ENCODE measurements at places on chromosomes 12 and 14. TPM values are rescaled to one million over a fixed set of nuclear protein-coding genes. Genes with fewer than 3 reads are reported as not detected.

GRCh38 chr12:68176257-68176656, 16.7 kb upstream of the IFNG start:
- H3K27ac ChIP-seq: no peak overlapping the region
- no peak overlapping the region for H3K4me3 ChIP-seq
- no peaks in the 10 kb centered on the region for H3K36me3 ChIP-seq
- no peak for DNase-seq

DNA sequence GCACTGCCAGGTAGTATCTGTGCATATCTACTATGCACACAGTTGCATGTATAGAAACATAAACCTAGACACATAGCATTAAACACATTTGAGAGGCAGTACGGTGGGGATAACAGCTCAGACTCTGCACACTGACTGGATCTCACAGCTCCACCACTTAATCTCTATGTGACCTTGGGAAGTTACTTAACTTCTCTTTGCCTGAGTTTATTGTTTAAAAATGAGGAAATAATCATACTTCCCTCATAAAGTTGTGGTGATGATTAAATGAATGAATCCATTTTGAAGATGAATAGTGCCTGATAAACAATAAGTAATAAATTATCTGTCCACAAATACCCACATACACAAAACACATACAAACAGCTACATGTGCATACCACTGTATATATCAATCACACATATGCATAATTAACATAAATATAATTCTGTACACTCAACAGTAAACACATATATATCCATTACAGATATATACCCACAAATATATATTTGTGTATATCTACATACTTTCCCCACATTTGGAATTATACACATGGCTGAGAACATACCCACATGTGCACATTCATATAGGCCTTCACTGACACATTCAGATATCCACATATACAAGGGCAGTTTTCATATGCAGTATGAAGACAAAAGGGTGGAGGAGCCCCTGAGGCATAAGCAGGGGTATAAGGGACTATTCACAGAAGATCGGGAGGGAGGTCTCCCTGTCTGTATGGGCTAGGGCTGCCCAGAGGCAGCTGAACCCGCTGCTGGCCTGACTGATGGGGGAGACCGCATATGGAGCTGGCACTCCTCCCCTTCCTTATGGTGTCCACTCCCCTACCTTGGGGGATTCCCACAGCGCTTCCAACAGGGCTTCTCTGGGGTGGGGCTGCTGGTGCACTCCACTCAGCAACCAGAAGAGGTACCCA, 5.9 kb downstream of the CDH24 start:
- no peak for DNase-seq
- H3K27ac ChIP-seq: no peak overlapping the region
- no peaks in the 10 kb centered on the region for H3K4me1 ChIP-seq
- no peaks in the 10 kb centered on the region for H3K27me3 ChIP-seq

DNA sequence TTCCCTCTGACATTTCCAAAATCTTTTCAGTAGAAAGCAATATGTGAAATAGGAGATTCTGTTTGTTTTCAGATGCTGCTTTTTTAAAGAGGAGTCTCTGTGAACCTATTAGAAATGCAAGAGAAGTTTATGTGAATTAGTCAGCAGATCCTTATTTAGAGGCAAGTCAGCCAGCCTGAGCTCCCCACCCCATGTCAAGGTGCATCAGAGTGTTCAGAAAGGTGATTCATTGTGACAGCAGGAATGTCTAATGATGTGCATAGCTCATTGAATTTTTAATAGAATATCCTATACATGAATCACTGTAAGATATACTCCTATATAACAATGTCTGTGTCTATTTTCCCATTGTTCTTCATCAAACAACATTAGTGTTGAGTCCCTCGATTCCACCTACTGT, 1222.4 kb upstream of the USP15 start:
- H3K4me3 ChIP-seq: no peak overlapping the region
- no peaks in the 10 kb centered on the region for H3K36me3 ChIP-seq
- no peaks in the 10 kb centered on the region for H3K27me3 ChIP-seq
- no peak for DNase-seq

DNA sequence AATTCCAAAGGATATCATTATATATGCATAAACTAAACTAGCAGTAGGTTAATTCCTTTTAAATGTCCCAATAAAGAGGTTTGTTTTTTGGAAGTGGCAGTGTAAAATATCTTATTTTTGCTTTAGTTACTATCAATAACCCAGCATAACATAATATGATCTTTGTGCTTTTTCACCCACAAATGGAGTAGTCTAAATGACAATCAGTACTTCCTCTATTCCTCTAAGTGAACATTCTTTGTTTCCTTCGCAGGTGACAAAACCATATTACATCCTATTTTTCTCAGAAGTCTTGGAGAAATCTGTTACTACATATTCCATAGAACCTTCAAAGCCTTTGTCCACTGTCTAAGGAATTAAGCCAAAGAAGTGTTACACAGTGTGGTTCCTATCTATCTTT, 62.5 kb downstream of the MED13L start:
- H3K4me3 ChIP-seq: no peak overlapping the region
- no peaks in the 10 kb centered on the region for H3K27me3 ChIP-seq
- no peak for DNase-seq
- H3K27ac ChIP-seq: no peak overlapping the region
- H3K36me3 ChIP-seq: no peaks in the 10 kb centered on the region

GRCh38 chr12:103716517-103717196, 124.4 kb downstream of the NT5DC3 start:
- no peaks in the 10 kb centered on the region for H3K27me3 ChIP-seq
- no peaks in the 10 kb centered on the region for H3K4me1 ChIP-seq
- no peaks in the 10 kb centered on the region for H3K36me3 ChIP-seq
- no peak overlapping the region for H3K27ac ChIP-seq

- no peak overlapping the region for H3K27ac ChIP-seq
- H3K27me3 ChIP-seq: no peaks in the 10 kb centered on the region
- H3K36me3 ChIP-seq: no peaks in the 10 kb centered on the region
- DNase-seq: no peak
- peaks cover 2% of the 10 kb centered on the region for H3K4me1 ChIP-seq
- no peak overlapping the region for H3K4me3 ChIP-seq
Observed at GRCh38 chr12:87430444-87430843, 598.8 kb downstream of the C12orf50 start.

DNA sequence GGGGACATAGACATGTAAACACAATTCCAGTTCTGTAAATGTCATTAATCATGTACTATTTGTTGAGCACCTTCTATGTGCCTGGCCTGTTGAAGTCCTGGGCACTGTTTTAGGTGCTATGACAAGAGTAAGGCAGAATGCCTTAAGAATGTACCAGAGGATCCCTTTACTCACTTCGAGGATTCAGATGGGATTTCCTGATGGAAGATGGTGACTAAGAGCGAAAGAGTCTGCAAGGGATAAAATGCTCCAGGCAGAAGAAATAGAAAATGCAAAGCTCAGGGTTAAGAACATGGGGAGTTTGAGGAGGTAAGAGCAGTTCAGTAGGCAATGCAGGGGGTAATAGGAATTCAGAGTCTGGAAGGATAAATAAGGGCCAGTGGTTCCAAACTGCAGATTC, 671.3 kb upstream of the TBX3 start:
- no peaks in the 10 kb centered on the region for H3K27me3 ChIP-seq
- no peak overlapping the region for H3K4me3 ChIP-seq
- H3K36me3 ChIP-seq: no peaks in the 10 kb centered on the region
- no peaks in the 10 kb centered on the region for H3K4me1 ChIP-seq
- H3K27ac ChIP-seq: no peak overlapping the region
- DNase-seq: no peak

GRCh38 chr12:102652645-102653313, 172.4 kb upstream of the IGF1 start:
- no peak for DNase-seq
- no peaks in the 10 kb centered on the region for H3K4me1 ChIP-seq
- no peaks in the 10 kb centered on the region for H3K27me3 ChIP-seq
- H3K4me3 ChIP-seq: no peak overlapping the region

GRCh38 chr12:22282283-22282682, 52.2 kb downstream of the ST8SIA1 start:
- peaks cover 4% of the 10 kb centered on the region for H3K4me1 ChIP-seq
- H3K4me3 ChIP-seq: no peak overlapping the region
- H3K27me3 ChIP-seq: no peaks in the 10 kb centered on the region
- DNase-seq: no peak
- H3K27ac ChIP-seq: no peak overlapping the region

DNA sequence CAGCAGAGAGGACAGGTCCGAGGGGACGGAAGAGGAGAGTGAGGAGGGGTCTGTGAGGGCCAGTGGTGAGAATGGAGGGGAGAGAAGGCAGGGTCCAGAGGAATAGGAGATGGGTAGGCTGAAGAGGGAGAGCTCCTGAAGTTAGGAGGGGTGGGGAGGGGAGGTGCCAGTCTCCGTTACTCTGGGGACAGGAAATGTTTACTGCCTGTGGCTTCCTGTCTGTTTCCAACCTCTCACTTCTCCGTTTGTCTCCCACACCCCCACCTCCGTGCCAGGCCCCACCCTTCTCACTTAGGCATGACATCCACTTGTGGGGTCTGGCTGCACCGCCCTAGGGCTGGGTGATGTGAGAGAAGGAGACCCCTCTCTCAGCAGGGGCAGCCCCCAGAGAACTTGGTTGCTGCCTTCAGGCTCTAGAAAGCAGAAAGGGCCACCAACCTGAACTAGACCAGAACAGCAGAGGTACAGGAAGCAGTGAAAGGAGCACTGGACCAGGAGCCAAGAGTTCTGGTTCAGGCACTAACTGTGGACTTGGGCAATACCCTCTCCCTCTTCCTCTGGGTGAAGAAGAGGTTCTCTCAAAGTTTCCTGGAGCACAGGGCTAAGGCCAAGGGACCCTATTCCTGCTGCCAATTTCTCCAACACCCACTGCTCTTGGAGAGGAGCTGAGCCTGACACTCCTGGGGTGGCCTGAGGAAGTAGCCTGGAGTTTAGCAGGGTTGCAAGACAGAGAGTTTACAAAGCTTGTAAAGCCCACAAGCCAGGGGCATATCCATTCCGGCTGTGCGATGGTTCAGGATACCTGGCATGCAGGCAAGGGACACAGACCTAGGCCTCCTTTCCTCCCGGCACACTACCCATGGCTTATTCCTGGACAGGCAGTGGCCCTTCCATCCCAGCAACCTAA, 5.5 kb downstream of the ITGA5 start:
- H3K4me3 ChIP-seq: no peak overlapping the region
- DNase-seq: peak; percentile 55
- no peak overlapping the region for H3K27ac ChIP-seq
- H3K36me3 ChIP-seq: peaks cover 2% of the 10 kb centered on the region
- H3K27me3 ChIP-seq: no peaks in the 10 kb centered on the region
- no peaks in the 10 kb centered on the region for H3K4me1 ChIP-seq

- no peak overlapping the region for H3K4me3 ChIP-seq
- H3K36me3 ChIP-seq: no peaks in the 10 kb centered on the region
- no peak overlapping the region for H3K27ac ChIP-seq
- H3K4me1 ChIP-seq: no peaks in the 10 kb centered on the region
- no peaks in the 10 kb centered on the region for H3K27me3 ChIP-seq
- no peak for DNase-seq
Observed at GRCh38 chr14:65228436-65228835, 126.1 kb upstream of the MAX start.

DNA sequence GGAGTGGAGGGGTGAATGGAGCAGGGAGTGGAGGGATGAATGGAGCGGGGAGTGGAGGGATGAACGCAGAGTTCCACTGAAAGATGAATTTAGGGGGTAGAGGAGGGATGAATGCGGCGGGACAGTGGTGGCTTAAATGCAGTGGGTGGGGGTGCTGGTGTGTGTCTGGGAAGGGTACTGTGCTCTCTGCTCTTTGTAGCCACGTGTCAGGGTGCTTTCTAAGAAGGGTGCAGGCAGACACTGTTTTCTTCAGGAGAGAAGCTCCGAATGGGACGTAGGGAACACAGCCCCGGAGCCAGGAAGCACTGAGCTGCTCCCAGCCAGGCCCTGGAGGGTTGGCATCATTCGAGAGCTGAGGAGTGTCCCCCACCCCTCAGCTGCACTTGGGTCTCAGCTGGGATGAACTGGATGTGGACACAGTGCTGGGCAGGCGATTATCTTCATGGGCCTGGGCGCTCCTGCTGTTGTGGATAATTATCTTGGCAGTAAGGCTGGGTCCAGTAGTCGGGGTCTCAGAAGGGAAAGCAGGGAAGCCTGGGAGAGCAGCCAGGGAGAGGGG, 9.5 kb upstream of the CEP170B start:
- H3K27ac ChIP-seq: no peak overlapping the region
- no peaks in the 10 kb centered on the region for H3K27me3 ChIP-seq
- no peaks in the 10 kb centered on the region for H3K36me3 ChIP-seq
- no peak overlapping the region for H3K4me3 ChIP-seq
- H3K4me1 ChIP-seq: no peaks in the 10 kb centered on the region

DNA sequence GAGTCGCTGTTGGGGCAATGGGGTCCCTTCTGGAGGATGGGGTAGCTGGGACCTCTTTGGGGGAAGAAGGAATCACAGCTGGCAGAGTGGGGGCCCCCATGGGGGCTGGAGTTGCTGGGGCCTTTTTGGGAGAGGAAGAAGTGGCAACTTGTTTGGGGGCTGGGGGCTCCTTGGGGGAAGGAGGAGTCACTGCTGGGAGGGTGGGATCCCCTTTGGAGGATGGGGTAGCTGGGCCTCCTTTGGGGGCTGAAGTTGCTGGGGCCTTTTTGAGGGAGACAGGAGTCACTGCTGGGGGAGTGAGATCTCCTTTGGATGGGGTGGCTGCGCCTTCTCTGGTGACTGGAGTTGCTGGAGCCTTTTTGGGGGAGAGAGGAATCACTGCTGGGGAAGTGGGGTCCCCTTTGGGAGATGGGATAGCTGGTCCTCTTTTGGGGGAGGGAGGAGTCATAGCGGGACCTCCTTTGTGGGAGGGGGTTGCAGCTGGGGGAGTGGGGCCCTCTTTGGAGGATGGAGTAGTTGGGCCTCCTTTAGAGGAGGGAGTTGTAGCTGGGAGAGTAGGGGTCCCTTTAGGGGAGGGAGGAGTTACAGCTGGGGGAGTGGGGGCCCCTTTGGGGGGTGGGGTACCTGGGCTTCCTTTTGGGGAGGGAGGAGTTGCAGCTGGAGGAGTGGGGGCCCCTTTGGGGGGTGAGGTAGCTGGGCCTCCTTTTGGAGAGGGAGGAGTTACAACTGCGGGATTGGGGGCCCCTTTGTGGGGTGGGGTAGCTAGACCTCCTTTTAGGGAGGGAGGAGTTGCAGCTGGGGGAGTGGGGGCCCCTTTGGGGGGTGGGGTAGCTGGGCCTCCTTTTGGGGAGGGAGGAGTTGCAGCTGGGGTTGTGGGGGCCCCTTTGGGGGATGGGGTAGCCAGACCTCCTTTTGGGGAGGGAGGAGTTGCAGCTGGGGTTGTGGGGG, 7.9 kb downstream of the NACA start:
- no peak overlapping the region for H3K4me3 ChIP-seq
- H3K36me3 ChIP-seq: peaks cover 8% of the 10 kb centered on the region
- no peaks in the 10 kb centered on the region for H3K27me3 ChIP-seq
- DNase-seq: peak; percentile 25
- H3K4me1 ChIP-seq: peaks cover 7% of the 10 kb centered on the region

SLC7A8 gene
- 20.0 TPM for total RNA-seq

LRRC43 gene
- total RNA-seq: not detected

DNAJC22 gene
- 0.24 TPM for total RNA-seq

SLC5A8 gene
- not detected for total RNA-seq

MGAT2 gene
- total RNA-seq: 27.8 TPM

PTGER2 gene
- 5.1 TPM for total RNA-seq

CDC42BPB gene
- total RNA-seq: 95.8 TPM

TOMM20L gene
- total RNA-seq: not detected

RND1 gene
- total RNA-seq: 3.7 TPM

POTEG gene
- not detected for total RNA-seq

GDF3 gene
- 0.84 TPM for total RNA-seq

Measured in aorta (tissue), 5 donors.